Iris pigment epithelial cell (primary cell): ENCODE measurements at places on chromosomes 2 and 18.

DNA sequence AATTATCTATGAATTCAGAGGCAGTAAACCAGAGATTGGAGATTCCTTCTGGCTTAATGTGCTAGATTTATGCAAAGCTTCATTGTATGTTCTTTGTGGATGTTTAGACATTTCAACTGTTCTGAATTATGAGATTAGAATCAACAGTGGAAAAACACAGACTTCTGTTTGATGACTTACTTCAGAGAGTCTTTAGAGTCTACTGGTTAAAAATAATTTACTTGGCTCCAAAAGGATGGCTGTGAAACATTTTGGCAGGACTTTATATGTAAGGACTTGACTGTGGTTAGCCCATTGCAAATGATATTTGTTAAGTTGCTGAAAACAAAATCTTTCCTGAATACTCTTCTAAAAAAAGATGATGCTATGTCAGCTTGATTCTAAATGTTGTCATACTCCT is 25.5 kb upstream of the LRRC30 start:
- peak; percentile 63 for DNase-seq

DNA sequence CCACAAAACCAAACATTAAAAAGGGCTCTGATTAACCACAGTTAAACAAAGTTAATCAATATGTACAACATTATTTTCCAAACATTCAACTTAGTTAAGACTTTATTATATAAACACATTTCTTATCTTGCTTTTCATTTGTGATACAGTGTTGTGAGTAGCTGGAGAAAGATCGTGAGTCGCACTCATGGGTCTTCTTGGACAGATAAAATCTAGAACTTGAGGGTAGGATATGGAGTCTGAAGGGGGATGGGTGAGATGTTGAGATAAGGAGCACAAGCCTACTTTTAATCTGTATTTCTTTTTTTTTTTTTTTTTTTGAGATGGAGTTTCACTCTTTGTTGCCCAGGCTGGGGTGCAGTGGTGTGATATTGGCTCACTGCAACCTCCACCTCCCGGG is 22.6 kb upstream of the TMEM214 start:
- DNase-seq = no peak

DNA sequence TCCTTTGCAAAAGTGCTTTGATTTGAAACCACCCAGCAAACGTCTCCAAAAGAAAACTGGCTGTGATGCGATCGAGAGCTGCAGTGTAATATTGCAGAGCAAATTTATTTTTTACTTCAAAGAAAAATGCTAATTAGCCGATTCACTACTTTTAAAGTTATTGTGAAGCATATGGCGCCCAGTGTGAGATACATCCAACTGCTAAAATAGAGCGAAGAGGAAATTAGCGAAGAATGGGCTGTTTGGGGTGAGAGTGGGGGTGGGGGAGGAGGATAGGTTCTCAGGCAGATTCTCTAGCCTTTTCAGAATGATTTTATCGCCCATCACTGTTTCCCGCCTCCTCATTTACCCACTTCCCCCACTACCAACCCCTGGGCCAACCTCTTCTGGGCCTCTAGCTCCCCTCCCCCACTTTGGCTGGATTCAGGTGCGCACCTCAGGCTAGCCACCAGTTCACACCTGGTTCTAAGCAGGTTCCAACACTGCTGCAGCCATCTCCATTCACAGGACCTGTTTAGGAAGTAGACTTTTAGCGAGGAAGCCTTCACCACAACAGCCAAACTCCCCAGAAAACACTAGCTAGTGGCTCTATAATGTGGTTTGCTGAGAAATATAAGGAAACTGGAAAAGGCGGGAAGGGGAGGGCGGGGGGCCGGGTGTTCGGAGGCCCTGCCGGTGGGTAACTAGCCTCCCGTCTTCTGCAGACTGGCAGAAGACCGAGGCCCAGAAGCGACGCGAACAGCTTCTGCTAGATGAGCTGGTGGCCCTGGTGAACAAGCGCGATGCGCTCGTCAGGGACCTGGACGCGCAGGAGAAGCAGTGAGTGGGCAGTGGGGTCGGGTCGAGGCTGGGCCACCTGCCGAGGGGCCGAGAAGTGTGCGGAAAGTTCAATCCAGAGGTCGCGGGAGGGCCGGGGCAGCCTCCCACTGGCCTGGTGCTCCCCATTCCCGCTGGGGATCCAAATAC is 6.0 kb upstream of the OTX1 start:
- DNase-seq = no peak

DNA sequence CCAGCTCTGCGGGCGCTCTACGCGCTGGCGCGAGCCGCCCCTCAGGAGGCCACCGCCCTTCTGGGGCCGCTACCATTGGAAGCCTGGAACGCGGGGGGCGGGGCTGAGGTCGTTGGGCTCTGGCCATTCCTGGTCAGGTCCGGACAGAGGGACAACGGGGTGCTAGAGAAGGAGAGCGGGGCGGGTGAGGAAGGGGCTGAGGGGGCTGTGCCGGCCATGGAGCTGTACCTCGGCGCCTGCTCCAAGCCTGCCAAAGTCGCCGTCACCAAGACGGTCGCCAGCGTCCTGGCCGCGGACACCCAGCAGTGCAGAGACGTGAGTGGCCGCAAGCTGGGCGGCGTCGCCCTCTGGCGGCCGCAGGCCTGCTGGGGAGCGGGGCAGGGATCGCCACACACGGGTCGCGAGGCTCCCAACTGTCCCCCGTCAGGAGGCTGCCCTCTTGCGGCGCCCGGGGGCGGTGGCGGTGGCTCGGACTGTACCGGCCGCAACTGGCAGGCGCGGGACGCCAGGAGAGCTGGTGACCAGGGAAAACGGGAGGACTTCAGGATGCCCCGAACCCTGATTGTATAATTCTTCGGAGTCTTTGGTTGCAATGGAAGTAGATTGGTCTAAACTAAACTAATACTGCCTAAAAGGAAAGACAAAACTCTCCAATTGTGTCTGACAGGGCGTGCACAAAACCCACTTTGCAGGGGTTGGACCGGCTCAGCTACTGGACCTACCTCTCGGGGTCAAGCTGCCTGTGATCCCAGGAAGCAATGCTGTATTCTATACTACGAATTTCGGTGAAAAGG is at the start of gene FSIP2:
TSS of gene FSIP2 (plus strand) at position 126 of the 794 bp plus-strand sequence. CDS start at position 217, 91 bp downstream.
- peak; percentile 49 for DNase-seq

GRCh38 chr2:222608081-222608480 is 47.8 kb downstream of the FARSB start:
- DNase-seq = no peak

- no peak for DNase-seq
Observed at GRCh38 chr2:135843671-135844070, 6.7 kb upstream of the LCT start.

DNA sequence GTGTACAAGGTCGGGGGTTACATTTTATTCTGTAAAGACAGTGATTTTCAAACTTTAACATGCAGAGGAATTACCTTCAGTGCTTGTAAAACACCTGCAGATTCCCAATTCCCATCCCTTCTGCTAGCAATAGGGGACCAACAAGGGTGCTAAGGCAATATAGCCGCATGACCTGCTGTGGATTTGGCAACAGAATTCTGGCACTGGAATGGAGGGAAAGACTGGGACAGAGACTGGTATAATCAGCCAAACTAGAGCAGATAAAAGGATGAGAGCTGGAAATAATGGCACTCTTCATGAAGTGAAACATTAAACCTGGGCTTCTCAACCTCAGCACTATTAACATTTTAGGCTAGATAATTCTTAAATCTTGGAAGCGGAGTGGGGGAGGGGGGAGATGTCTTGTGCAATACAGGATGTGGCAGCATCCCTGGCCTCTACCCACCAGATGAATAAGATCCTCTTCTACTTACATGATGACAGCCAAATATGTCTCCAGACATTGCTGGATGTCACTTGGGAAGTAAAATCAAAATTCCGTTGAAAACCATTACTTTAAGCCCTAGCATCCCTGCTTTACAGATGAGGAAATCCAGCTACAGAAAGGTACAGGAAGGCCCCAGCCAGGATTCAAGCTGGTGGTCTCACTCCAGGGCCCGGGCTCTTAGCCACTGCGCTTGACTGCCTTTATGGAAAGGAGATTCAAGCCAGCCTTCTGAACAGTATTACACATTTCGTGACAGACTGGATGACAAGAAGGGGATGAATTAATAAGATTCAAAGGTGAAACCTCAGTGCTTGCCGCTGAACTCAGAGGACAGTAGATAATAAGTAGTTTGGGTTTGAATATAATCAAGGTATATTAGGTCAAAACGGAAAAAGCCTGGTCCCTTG is 1.7 kb downstream of the EVA1A start:
- peak; percentile 50 for DNase-seq

DNA sequence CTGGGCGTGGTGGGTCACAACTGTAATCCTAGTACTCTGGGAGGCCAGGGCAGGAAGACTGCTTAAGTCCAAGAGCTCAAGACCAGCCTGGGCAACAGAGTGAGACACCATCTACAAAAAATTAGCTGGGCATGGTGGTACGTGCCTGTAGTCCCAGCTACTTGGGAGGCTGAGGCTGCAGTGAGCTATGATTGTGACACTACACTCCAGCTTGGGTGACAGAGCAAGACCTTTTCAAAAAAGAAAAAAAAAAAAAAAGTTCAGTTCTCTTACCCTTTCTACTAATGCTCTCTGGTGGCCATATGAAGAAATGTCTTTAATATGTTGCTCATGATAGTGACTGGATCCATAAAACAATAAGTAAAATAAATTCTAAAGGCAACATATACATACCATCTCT is 14.9 kb downstream of the TYW5 start:
- peak; percentile 40 for DNase-seq

DNA sequence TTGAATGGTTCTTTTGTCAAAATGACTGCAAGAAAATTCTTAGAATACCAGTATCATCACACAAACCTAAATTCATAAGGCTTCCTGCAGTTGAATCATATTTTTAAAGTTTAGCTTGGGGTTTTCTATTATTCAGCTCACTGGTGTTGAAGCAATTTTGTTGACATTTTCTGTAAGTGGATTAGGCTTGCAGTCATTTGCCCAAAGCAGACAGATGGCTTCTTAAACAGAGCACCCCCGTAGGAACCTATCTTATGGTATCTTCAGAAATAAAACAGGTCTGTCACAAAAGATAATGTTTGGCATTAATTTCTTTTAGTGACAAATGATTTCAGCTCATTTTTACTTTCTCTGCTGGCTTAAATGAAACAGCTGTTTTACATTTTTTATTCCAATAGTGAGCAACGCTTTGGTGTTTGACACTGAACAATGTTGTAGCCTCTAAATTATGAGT is 331.1 kb downstream of the PLCL1 start:
- DNase-seq = no peak

DNA sequence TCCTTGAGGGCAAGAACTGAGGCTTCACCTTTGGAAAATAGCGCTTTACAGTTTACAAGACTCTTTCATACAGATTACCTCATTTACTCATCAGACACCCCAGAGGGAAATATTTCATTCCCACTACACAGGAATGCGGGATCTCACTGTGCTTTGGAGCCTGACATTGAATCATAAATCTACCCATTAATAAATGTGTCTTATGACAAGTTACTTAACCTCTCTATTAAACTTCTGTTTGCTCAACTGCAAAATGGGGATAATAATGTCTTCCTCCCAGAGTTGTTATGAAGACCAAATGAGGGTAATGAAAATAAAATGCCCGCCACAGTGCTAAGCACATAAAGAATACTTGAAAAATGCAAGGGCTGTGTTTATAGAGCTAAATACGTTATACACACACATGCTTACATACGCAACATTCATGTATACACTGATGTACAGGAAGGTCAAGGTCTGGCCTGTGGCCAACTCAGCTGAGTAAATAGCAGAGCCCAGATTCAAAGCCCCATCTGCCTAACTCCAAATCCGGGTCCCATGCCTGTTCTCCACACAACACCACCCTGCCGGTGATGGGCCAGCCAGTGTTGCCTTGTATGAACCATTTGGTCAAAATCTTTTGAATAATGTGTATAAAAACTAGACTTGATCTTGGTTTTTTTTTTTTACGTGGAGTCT is 77.8 kb upstream of the STPG4 start:
- DNase-seq = peak; percentile 48

DNA sequence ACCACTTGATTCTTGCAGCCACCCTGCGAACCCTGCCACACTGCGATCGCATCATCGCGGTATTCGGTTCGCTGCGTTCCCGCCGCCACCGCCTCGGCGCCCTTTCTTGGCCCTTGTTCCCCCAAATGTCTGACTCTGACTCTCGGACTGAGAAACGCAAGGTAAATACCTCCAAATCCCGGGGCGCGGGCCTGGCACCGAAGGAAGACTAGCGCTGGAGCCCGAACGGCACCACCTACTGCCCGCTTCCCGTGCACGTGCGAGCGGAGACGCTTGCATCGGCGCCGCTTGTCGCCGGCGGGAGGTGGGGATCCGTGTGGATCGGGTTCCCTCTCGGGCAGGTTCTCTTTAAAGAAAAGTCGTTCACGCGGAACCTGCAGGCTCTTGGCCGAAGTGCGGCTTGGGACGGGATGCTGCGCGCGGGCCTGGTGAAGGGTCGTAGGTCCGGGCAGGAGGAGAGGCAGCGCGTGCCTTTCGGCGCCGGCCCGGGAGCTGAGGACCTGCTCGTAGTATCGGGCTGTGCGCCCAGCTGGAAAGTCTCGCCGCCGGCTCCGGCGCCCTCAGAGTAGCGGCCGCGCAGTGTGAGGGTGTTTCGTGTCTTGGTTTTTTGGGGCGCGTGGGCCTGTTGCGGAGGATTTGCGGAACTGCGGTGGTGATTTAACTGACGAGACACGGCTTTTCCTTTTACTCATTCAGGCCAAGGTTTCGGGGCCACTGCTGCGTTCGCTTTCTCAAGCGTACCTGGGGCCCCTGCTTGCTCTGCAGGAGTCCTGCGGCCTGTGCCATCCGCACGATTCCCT is 514 bp downstream of the BCL2L11 start:
- peak; percentile 48 for DNase-seq

GRCh38 chr2:238999291-238999741 is 151.4 kb downstream of the TWIST2 start:
- DNase-seq = no peak

GRCh38 chr2:21317131-21317530 is 193.4 kb downstream of the TDRD15 start:
- peak; percentile 14 for DNase-seq

DNA sequence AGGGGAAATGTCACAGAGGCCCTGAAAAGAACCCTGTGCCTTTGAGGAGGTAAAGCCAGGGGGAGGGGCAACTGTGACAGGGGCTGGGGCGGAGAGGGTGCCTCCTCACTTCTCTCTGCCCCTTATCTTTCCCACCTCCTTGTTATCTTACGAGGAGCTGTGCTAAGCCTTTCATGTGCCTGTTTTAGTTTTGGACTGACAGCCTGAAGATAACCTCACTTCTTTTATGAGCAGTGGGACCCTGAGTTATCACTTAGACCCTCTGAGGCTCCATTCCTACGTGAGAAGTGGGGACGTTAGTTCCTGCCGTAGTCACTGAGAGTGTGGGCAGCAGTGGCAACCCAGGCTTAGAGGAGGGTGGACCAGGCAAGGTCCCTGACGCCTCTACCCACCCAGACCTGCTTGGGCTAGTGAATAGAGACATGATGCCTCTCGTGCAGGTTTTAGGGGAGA is 39.5 kb upstream of the LBH start:
- DNase-seq = no peak

- DNase-seq = no peak
Observed at GRCh38 chr2:157771234-157771633, 104.9 kb downstream of the ACVR1 start.
